NCI-H1092 treated with DMSO at 0.1 percent for 48 hours (cell line): ENCODE measurements at places on chromosomes 4 and X.

DNA sequence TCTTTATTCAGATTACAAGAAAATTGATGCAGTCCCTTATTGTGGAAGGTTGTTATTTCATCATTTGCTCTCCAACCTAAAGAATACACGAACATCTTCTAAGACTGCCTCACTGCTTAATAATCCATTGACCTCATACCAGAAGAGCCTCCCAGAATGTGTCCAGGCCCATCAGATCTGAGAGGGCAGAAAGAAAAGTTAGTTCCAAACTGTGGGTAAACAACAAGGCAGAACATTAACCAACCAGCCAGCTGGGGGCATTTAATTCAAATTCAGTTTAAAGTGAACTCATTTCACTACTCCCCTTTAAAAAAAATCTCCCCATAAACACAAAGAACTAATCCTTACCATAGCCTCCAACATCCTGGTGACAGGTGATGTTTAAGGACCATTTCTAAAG is 13.8 kb downstream of the GPC4 start:
- no peak for DNase-seq

DNA sequence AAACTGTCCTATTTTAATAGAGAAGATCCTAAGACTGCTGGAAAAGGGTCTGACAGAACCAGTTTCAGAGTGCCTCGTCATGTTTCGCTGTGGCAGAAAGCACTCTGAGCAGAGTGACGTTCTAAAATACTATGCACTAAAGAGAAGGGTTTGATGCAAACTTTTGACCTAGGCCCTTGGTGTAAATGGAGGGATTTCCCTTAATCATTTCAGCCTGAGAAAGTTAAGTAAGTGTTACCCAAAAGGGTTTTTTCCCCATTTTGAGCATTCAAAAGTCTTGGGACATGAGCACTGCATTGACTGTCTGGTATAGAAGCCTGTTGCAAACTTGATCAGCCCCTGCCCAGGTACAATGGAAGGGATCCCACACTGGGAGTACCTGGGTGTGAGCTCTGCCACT is 157.5 kb upstream of the ATOH1 start:
- no peak for DNase-seq

DNA sequence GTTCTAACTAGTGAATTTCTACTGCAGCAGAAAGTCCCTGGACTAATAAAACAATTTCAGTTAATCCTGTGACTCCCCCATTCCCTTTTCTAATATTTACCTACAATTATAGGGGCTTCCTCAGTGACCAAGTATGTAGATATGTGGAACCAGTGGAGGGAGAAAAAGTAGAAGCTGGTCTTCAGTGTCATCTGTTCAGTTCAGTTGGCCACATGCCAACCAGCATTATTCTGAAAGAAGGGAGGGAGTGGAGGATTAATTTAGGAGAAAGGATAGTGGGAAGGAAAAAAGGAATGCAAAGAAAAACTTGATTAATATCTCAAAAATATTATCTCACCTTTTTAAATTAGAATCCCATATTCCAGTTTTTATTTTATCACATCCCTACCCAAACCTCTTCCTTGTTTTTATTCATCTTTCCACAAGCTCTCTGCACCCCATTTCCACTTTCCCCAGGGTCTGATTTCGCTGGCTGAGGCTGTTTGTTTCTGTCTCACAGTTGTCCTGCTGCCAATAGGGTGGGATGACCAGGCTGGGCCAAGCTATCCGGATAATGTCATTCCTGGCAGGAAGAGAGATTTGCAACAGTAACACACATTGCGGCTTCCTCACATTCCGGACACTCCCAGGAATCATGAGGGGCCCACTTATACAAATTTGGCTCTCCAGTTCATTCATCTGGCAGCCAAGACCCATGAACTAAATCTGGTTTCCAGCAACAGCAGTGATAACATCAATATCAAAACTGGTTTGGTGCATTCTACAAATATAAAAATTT is 24.6 kb upstream of the ANTXR2 start:
- DNase-seq: no peak

- DNase-seq: peak; percentile 21
Measured at GRCh38 chr4:2135083-2135482, 76.0 kb downstream of the NAT8L start.

DNA sequence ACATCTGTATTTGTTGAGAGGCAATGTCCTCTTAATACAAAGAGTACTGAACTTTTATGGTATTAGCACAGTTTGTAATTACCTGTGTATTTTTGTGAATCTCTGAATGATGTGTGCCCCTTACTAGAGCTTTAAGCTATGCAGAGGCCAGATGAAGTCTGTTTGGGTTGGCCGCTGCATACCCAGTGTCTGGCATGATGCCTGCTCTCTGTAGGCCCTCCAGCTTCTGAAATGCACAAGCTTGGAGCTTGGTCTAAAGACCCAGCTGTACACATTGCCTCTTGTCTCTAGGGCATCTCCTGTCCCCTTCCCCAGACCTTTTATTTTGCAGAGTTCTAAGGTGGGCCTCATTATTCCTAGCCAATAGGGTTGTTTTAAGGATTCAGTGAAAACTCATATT is 68.6 kb downstream of the CDS1 start:
- no peak for DNase-seq

DNA sequence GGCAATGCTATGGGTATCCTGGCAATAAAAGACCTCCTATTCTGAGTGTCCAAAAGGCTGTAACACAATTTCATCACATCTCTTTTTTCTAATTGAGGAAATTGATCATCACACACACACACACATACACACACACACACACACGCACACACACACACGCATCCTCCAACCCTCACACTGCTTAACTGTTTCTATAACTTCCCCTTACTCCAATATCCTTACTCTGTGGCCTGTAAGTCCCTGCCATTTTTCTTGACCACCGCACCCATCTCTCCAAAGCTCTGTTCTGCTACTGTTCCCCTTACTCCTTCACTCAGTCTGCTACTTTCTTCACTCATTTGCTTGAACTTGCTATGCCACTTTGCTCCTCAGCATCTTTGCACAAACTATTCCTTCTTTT is 115.6 kb downstream of the AMELX start:
- DNase-seq: no peak

GRCh38 chrX:132094164-132094563 is 33.7 kb downstream of the FRMD7 start:
- DNase-seq: no peak

- DNase-seq: no peak
Measured at GRCh38 chrX:40299641-40300046, 201.9 kb upstream of the BCOR start.

DNA sequence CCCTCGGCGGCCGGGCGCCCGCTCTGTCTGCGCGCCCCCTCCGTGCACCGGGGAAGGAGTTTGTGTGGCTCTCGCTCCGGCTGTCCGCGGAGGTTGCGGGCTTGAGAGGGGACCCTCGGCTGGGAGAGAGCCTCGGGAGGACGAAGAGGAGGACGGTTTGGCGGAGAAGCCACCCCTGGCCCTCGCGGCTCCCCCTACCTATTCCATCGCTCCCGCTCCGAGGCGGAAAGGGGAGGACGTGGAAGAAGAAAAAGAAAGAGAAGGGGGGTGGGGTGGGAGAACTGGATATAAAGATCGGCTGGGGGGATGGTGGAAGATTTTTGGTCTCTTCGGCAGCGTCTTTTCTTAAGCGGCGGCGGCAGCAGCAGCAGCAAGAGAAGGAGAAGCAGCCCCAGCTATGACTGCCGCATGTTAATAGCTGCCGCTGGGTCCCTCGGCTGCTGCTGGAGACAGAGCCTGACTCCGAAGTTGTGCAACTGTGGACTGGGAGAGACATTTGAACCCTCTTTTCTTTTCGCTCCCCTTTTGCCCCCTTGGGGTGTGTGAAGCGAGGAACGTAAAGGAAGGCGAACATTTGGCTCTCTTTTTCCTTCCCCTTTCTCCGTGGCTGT is 895 bp downstream of the ADGRL3 start:
- peak; percentile 66 for DNase-seq

- DNase-seq: no peak
Measured at GRCh38 chr4:75726577-75726976, 2.2 kb downstream of the USO1 start.

DNA sequence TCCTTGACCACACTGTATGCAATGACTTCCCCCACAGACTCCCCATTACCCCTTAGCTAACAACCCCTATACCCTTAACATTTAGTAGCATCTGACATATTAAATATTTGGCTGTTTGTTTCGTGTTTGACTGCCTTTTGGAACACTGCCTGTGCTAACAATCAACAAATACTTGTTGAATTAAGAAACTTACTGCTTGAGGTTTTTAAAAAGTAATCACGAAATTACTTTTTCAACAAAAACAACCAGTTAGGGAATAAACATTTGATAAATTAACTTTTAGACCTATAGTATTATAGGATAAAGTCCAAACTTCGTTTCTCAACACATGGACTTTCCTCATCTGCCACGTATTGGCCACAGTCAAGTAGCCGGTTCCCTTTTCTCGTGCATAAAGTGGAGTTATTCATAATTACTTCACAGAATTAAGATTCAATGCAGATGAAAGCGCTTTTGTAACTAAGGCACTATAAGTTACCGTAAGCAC is 555 bp upstream of the ELMOD2 start:
- DNase-seq: no peak

DNA sequence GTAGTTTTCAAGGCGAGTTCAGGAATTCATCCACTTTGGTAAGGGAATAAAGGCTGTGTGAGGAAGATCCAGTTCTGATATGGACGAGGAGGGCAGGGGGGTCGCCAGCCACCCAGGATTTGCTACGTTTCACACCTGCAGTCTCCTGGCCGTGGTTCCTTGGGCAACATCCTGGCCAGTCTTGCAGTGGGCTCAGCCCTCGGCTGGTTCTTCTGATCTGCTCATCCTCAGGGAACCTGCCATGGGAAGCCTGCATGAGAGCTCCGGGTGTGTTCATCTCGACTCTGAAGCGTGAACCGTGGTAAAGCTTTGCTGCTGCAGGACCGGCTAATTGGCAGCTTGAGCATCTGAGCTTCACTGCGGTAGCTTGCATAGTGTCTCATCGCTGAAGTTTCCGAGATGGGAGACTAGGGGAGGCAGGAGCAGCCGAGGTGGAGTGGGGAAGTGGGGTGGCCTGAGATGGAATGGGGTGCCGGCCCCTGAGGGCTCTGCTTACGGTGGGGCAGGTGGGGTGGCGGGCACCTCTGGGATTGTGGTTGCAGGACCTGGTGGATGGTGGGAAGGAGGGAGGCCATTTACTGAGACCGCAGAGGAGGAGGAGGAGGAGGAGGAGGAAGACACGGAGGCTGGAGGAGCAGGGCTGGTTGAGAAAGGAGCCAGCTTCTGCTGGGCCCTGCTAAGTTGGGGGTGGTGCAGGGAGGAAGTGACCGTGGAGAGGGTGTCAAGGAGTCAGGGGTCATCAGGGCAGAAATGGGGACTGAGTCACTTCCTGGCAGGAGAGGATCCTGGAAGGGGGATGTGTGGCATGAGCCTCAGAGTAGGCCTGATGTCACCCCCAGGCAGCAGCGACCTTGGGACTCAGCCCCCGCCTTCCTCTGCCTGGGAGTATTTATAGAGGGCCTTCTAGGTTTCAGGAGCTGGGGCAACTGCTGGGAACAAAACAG is 213.1 kb upstream of the PSAPL1 start:
- no peak for DNase-seq

DNA sequence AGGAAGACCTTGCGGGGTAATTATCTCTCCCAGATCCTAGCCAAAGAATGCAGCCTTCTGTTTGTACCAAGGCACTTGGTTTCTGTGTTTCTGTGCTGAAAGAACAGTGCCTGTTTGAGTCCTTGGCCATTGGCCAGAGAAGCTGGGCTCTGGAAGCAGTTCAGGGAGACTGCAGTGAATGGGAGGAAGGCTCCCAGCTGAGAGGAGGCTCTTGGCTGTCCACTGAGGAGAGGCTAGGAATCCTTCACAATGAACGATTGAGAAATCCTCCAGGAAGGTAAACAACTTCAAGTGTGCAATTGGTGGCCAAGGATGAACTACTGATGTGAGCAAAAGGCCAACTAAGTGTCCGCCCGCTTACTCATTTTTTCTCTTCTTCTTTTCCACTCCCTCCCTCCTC is 61.3 kb downstream of the HS3ST1 start:
- peak; percentile 31 for DNase-seq

- DNase-seq: peak; percentile 51
Measured at GRCh38 chr4:179867300-179867878, 2375.8 kb upstream of the TENM3 start.

- DNase-seq: no peak
Measured at GRCh38 chr4:117134386-117134785, 49.0 kb upstream of the TRAM1L1 start.

GRCh38 chr4:4349867-4350266 is 37.0 kb upstream of the NSG1 start:
- no peak for DNase-seq

GRCh38 chr4:12122316-12122715 is 693.6 kb upstream of the HS3ST1 start:
- DNase-seq: no peak

- DNase-seq: no peak
Measured at GRCh38 chr4:2269206-2269531, 7.3 kb upstream of the MXD4 start.

GRCh38 chrX:16910376-16910775 is 36.1 kb upstream of the REPS2 start:
- no peak for DNase-seq

GRCh38 chrX:50971395-50971794 is 60.9 kb downstream of the BMP15 start:
- no peak for DNase-seq

DNA sequence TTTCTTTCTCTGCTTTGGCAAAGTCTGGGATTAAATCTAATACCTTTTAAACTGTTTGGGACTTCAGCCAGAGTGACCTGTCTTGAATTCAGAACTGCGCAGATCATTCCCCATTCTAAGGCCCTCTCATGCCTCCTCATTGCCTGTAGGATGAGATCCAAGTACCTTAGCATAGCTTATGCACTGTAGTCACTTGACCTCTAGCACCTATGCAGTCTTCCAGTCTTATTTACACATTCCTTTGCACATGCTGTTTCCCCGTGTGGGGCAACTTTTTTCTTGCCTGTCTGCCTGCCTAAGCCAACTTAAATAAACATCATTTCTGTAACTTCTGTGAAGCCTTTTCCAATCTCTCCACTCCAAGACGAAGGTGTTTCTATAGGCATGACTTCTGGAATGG is 68.4 kb downstream of the AR start:
- no peak for DNase-seq

DNA sequence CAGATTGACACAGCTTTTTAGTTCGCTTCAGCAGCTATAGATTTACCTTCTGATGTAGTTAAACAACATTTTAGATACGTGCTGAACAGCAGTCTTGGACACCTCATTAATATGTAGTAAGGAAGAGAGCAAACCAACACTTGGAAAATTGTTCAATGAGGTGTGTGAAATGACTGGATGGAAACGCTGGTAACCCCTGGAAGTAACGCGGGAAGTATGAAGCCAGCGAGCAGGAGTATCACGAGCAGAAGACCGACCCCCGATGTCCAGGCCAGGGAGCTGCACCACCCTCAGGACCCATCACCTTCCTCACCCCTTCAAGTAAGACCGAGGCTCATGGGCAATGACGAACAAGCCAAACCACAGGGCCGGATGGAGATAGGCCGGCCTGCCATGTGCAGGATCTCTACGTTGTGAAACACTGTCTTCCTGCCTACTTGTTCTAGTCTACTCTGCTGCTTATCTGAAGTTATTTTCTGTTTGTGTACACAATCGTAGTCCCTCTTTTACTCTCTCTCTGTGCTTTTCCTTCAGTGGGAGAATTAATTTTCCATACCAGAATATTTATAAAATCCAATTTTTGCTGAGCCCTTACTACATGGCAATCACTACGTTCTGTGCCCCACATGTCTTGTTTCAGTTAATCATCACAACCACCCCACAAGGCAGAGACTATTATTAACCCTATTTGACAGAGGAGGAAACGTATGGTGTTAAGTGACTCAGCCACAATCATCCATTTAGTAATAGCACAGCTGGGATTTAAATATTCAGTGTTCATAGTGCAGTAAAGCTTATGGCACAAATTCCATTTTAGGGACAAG is 221.7 kb downstream of the APBB2 start:
- DNase-seq: no peak

- DNase-seq: no peak
Measured at GRCh38 chr4:109465069-109465468, 31.5 kb downstream of the SEC24B start.
